Right ventricle myocardium superior (tissue), 1 donor: ENCODE measurements at places on chromosomes 13 and 19. TPM values are rescaled to one million over a fixed set of nuclear protein-coding genes. Genes with fewer than 3 reads are reported as not detected.
A peak's percentile ranks its signal among the peaks of the same experiment; 100 is the strongest.

RFPL4AL1 gene
- not detected for total RNA-seq

CLEC11A gene
- total RNA-seq: 3.0 TPM

WASF3 gene
- 10.5 TPM for total RNA-seq

NLRP9 gene
- total RNA-seq: not detected

KLK12 gene
- total RNA-seq: not detected

ZNF93 gene
- total RNA-seq: 1.2 TPM

HSH2D gene
- total RNA-seq: 0.32 TPM

SYDE1 gene
- total RNA-seq: 15.9 TPM

LMO7 gene
- 440 TPM for total RNA-seq

KLK3 gene
- total RNA-seq: not detected

- no peak for DNase-seq
Observed at GRCh38 chr13:113404366-113404722, 40.4 kb upstream of the GRTP1 start.

GRCh38 chr19:47094557-47095475, 18.8 kb downstream of the ZC3H4 start:
- DNase-seq: no peak

DNA sequence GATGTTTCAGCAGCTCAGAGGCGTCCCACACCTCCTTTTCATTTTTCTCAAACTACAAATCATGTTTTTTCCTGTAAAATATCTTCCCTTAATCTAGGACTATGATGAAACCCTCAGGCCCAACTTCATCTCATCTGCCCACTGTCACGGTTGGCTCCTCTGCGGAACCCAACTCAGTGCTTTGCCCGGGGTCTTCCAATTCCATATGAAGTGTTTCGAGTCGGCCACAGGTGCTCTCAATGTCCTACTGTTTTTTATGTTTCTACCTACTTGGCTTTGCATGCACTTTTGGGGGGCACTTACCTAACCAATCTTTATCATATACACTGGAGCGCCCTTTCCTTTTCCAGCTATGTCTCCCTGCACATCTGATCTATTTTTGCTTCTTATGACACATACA, 28.1 kb downstream of the COL4A1 start:
- no peak for DNase-seq

- no peak for DNase-seq
Observed at GRCh38 chr19:29823581-29824330, 12.0 kb downstream of the CCNE1 start.

- DNase-seq: no peak
Observed at GRCh38 chr19:49436381-49437017, 4.8 kb downstream of the SLC17A7 start.

DNA sequence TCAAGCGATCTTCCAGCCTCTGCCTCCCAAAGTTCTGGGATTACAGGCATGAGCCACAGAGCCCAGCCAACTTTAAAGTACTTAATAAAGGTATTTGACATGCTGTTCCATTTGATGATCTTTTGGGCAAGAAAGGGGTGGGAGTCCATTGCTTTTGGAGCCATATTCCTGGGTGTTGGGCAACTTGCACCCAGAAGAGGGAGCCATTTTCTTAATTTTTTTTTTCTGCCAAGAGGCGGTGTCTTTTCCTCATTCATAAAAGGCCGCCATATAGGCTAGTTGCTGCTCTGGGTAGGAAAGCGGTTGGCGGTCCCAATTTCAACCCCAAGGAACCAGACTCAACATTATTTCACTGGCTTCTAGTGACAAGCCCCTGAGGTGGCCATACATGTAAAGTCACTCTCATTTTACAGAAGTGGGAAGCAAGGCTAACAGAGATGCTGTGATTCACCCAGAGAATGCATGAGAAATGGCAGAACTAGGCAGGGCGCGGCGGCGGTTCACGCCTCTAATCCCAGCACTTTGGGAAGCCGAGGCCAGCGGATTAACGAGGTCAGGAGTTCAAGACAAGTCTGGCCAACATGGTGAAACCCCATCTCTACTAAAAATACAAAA, 139.6 kb downstream of the CACNA1A start:
- DNase-seq: no peak

GRCh38 chr13:61413572-61414535, 1.8 kb downstream of the PCDH20 start:
- peak; percentile 36 for DNase-seq

DNA sequence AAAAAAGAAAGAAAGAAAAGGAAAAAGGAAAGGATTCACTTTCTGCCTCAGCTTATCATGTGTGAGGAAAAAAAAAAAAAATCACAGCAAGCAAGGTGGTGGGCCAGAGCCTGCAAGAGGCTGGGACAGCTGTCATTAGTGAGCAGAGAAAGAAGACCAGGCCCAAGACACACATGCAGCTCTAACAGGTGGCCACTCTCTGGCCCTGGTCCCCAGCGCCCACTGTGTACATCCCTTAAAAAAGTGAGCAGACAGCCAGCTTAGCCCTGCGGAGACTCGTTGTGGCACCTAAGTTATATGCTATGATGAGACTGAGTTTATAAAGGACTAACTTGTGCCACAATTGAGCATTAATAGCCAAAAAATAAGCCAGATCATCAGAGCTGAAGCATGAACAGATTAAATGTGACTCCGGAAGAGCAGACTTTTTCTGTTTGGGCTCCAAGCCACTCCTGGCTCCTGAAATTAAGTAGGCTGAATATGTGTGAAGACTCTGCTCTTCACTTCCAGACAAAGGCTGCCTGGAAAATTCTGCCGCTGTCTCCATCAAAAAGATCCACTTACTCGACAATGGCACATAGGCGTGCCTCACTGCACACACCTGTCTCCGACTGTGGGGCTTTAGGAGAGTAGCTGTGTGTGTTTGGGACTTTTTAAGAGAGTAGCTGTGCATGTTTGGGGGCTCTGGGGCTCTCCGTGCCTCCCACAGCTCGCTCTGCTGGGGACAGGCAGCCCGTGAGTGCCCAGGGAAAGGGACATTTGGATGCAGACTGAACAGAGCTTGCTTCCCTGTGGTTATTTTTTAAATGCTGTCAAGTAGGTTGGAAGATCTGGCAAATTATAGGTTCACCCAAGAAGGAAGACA, 55.0 kb downstream of the LATS2 start:
- DNase-seq: no peak

DNA sequence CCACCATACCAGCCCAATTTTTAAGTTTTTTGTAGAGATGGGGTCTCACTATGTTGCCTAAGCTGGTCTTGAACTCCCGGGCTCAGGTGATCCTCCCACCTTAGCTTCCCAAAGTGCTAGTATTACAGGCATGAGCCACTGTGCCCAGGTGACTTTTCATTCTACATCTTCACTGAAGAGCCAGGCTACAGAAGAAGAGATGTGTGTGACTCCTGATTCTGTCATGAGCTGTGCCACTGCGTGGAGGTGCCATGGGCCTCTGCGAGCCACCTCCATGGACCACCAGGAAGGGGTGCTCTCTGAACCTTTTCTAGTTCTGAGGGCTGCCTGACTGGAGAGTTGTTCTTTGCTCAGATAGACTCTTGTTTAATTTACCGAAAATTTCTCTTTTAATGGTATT, 56.6 kb upstream of the RANBP3 start:
- no peak for DNase-seq

DNA sequence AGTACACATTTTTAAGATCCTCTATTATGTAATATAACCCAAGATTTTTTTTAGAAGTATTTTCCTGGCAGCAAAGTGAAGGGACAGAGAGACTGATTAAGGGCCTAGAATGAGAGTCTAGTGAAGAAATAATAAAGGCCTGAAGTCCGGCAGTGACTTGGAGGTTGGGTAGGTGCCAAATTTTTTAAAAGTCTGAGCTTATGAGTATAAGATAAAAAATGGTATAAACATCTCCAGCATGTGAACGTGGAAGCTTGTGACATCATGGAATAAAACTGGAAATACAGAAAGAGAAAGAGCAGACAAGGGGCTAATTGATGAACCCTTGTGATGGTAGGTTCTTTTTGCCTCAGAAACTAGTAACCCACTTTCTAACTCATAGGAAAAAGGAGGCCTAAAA, 174.6 kb downstream of the SUCLA2 start:
- no peak for DNase-seq

DNA sequence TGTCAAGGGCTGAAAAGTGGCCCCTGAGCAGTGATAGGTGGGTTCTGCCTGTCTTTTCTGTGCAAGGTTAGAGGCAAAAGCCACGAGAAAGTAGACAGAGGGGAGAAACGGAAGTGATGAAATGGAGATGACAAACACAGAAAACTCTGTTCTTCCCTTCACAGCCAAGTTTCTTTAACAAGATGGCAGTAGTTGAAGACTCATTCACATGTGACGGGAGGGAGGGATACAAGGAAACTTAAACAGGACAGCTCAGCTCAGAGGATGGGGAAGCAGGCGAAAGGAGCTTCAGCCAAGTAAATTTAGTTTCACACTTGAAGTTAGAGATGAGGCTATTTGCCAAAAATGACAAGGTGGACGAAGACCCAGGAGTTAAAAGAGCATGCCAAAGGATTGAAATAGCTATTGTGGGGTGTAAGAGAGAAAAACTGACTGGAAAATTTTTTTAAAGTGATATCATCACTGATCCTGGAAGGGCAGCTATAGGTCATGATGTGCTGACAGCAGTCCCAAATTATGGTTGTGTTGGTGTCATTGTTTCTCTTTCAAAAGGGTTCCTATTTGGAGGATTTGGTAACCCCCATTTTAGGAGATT, 347.9 kb downstream of the EFNB2 start:
- no peak for DNase-seq

GRCh38 chr13:113949546-113949945, 24.3 kb downstream of the C13orf46 start:
- peak; percentile 13 for DNase-seq
